ENCODE measurements at places on chromosomes 16 and 17.
A peak's percentile ranks its signal among the peaks of the same experiment; 100 is the strongest.

DNA sequence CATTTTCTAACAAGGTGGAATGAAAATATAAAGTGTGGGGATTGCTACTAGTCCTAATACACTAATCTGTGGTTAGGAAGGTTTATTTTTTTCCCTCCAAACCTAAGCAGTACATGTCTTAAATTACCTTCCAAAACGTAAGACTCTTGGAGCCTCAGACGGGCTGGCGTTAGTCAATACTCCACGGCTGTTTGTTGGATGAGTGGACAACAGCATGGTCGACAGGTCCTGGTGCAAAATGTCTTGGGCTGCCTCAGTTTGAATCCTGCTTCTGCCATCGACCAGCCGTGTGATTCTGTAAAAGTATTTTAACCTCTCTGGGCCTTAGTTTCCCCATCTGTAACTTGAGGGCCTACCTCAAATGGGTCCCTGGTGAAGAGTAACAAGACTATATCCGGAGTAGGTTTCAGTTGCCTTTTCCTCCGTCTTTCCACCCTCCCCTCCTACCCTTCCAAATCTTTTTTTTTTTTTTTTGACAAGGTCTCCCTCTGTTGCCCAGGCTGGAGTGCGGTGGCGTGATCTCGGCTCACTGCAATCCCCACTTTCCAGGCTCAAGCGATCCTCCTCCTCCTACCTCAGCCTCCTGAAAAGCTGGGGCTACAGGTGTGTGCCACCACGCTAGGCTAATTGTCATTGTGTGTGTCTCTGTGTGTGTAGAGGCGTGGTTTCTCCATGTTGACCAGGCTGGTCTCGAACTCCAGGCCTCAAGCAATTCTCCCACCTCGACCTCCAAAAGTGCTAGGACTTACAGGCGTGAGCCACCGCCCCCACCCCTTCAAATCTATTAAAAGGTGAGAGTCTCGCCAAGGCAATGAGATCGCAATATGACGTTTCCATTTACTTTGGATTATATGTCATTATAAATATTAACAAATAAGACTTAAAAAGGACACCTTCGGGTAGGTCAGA lies 5.8 kb downstream of the SCGB1C2 start:
- no peak for DNase-seq

GRCh38 chr17:74569020-74570003 lies 2.0 kb upstream of the CD300H start:
- no peak for DNase-seq

DNA sequence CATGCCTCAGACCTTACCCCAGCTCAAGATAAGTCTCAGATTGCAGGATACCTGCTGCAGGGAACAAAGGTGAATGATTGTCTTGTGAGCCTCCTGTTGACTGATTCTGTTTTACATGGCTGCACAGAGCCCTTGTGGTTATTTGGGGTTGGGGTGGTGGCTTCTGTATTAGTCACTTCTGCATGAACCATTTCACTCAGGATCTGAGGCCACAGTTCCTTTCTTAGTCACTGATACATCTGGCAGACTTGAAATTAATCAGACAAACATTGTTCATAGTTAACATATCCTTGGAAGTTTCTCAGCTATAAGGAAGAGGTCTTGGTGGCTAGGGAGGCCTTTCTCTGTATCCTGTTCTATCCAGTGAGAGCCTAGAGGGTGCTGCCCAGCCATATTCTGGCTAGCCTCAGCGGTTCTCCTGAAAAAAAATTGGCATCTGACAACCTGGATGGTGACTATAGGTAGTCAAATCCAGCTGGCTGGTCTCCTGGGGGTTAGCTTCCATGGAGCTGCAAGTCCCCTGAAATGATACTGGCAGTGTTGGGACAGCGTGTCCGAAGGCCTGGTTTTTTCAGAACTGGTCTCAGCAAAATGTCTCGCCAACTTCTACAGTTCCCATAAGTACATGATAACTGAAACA lies 8.4 kb upstream of the PLK1 start:
- DNase-seq: no peak

GRCh38 chr17:2244545-2245525 lies 58.8 kb downstream of the SMG6 start:
- DNase-seq: peak; percentile 66

- DNase-seq: no peak
These were observed 225.7 kb downstream of the C16orf78 start for GRCh38 chr16:49599281-49599680.

- DNase-seq: no peak
These were observed 19.5 kb downstream of the TOM1L2 start for GRCh38 chr17:17952691-17953090.

GRCh38 chr16:78503602-78504001 lies 404.1 kb downstream of the WWOX start:
- peak; percentile 1 for DNase-seq

- DNase-seq: no peak
These were observed 28.8 kb downstream of the CTU2 start for GRCh38 chr16:88735121-88735520.
